ENCODE measurements at places on chromosomes 7 and 10.

DNA sequence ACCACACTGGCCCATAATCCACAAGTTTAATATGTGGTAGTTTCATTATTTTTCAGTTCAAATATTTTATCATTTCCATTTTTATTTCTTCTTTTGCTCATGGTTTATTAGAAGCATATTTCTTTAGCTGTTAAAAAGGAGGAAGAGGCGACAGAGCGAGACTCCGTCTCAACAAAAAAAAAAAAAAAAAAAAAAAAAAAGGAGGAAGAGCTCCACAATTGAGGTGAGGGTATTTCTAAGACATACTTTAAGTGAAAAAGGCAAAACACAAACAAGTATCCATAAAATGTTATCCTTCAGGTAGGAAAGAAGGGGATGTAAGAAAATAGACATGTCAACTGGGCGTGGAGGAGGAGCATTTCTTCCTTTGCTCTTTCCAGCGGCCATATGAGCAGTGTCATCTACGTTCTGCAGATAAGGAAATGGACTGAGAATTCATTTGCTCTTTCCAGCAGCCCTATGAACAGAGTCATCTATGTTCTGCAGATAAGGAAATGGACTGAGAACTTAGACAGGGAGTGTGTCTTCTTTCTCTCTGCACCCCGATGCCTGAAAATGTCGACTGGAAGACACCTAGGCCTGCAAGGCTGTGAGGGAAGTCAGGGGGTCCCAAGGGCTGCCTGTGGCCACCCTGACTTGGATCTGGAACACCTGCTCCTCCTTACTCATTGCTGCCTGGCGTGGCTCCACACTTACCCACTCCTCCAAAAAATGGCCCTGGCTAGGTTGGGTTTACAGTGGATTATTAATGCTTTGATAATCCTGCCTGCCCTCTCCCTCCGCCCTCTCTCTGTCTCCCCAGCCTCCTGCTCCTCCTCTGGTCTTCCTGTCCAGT, 18.9 kb upstream of the RAMP3 start:
- DNase-seq, result no peak

DNA sequence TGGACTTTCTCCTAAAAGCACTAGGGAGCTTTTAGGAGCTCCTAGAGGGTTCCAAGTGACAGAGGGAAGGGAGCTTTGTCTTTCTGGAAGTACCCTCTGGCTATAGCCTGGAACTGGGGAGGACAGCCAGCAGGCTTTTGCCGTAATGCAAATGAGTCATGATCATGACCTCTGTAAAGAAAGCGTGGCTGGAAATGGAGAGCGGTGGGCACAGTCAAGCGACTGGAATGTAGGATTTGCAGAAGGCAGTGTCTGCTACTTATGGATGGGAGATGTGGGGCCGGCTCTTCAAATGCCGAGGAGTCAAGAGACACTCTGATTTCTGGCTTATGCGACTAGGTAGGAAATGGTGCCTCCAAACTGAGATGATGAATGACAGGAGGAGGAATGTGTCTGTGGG, 34.6 kb upstream of the PLPP4 start:
- no peak for DNase-seq

DNA sequence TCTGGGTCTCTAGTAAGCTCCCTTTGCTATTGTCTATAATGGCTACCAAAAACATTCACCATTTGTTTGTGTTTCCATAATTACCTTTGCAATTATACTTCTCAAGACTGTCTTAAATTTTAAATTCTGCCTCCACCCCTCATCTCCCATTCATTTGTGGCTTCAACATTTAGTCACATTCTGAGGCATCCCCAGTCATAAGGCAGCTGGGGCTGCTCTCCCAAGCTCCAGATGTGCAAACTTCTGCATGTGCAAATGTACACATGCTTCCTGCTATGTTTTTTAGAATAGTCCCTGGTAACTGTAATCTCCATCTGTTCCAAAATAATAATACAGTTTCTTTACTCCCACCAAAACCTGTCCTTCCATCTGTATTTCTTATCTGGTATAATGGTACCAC, 97.3 kb downstream of the CDK6 start:
- DNase-seq, result no peak

GRCh38 chr10:5895804-5896203, 5.8 kb downstream of the FBH1 start:
- no peak for DNase-seq

DNA sequence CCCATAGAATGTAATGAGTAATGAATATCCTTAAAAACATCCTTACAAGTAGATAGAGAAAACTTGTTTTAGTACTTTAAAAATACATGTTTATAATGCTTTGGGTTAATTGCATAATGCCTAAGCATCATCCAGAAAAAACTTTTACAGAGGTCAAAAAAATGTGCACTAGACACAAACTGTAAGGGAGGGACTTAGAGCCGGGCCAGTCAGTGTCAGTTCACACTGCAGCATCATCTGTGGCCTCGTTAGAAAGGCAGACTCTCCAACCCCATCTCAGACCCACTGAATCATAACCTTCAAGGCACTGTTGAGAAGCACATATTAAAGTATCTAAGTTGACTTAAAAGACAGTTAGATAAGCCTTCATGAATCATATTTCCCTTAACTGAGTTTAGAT, 230.1 kb upstream of the PRPS1L1 start:
- no peak for DNase-seq

DNA sequence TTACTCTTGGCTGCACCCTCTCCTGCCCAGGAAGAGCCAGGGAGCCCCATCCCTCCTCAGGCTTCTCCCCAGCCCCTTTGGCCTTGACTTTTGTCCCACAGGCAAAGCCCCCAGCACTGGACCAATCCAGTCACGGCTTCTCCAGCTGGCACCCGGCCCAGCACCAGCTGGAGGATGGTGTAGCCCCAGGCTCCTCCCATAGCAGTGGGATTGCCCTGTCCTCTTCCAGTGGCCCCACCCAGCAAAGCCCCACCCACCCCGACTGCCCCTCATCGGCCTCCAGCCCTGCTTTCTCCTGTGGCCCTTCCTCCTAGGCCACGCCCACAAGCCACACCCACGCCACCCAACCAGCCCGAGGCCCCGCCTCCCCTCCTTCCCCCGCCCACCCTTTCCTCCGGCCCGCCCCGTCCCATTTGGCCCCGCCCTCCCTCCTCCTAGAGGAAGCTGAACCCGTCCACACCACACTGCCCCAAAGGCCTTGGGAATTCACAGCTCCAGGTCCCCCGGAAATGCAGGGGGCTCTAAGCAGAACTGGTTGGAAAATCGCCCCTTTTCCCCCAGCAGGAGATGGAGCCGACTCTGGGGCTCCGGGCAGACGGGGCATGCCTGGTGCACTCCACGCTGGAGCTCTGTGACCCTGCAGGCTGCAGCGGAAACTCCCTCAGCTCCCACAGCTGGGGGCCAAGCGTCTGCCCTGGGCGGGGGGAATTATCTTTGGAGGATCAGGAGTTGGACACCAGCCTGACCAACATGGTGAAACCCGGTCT, 25.2 kb downstream of the GET4 start:
- peak; percentile 62 for DNase-seq

- no peak for DNase-seq
These were observed 367.8 kb upstream of the ZMIZ1 start for GRCh38 chr10:78700816-78701520.

DNA sequence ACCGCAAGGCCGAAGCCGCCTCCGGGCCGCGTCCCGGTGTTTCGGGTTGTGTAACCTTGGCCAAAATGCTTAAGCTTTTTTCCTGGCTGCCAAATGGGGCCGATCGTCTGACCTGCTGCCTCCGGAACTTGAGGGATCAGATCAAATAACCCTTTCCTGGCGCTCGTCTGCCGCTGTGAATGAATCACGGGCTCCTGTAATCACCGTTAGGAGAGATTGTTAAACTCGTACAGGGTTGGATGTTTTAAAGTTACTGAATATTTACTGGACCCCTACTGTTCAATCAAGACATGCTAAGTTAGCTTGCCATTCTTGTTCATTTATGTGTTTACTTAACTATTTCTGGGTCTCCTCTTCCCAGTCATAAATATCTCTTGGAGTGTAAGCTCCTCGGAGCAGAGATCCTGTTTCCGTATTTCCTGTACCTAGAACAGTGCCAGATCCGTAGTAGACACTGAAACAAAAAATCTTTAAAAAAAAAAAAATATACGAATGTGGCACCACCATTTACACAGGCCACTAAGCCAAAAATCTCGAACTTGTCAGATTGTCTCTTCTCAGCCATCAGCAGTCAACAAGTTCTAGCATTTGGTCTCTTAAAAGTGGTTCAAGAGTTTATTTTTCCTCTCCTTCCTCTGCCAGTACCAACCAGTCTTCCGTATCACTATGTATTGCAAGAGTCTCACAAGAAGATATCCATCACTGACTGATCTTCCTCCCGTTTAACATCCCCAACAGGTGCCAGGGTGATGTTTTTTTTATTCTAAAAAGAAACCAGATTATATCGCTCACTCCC, 650 bp upstream of the TM9SF3 start:
- DNase-seq, result no peak

DNA sequence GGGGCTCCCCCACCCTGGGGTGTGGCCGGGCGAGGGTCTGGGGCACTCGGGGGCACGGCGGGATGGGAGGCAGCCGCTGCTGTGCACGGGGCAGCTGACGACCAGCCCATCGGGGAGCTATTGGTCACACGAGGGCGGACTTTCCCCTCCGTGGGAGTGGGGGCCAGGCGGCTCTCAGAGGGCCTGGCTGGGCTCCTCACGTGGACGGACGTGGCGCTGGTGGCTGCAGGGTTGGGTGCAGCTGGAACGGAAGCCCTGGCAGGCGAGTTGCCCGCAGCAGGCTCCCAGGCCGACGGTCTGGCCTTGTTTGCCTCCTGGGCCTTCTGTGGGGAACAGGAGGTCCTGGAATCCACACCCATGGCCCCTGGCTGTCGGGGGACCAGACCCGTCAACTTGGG, 14.3 kb downstream of the MICALL2 start:
- DNase-seq, result no peak

GRCh38 chr10:50431133-50431532, 179.8 kb upstream of the ASAH2 start:
- DNase-seq, result no peak

GRCh38 chr10:63631991-63632390, 110.8 kb downstream of the REEP3 start:
- no peak for DNase-seq

DNA sequence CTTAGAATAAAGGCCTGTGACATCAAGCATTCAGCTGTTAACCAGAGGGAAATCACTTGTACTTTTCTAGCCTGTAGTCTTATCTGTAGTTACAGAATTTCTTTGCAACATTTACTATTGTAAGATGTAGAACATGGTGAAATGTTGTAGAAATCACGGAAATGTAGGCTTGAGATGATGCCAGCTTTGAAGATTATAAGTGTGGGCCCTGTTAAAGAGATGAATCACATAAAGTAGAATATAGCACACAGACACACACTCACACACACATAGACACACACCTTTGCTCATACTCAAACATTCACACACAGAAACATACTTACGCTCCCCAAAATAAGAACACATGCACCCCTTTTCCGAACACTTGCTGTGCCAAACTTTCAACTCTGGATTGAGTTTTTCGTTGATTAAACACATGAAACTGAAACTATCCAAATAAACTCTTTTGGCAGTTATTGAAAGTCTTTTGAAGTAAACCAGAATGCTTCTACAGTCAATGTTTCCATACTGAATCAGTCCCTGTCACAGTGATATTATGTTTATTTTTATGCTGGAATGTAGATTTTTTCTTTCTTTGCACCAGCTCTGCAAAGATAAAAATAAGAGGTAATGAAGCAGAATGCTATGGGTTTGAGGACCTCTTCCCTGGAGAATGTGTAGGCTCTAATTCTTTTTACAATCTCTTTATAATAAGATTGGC, 230.3 kb upstream of the MEOX2 start:
- DNase-seq, result no peak

DNA sequence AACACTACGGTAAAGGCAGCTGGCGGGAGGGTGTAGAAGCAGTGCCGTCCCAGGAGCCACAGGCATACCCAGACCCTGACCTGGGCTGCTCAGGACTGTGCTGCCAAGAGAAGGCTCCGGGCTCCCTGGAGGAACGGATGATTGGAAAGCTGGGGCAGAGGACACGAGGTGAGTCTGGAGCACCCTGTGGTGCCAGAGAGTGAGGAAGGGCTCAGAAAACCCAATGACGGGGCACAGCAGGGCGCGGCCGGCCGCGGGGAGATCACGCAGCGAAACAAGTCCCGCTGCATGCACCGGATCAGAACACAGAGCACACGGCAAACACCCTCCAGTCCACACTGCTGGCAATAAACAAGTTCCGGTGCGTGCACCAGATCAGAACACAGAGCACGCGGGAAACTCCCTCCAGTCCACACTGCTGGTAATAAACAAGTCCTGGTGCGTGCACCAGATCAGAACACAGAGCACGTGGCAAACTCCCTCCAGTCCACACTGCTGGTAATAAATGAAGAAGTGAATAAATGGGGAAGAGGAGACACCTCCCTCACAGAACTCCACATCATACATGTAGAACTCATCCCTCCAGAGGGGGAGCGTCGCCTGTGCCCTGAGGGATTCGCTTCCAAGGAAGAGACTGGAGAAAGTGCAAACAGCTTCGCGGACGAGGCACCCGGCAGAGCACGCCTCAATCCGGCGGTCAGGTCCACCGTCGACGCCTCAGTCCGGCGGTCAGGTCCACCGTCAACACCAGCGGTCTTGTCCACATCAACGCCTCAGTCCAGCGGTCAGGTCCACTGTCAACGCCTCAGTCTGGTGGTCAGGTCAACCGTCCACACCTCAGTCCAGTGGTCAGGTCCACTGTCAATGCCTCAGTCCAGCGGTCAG, 265.0 kb downstream of the MAD1L1 start:
- DNase-seq, result no peak

- DNase-seq, result no peak
These were observed 6.8 kb upstream of the LAT2 start for GRCh38 chr7:74202841-74203556.

GRCh38 chr7:128887169-128888038, 23.1 kb downstream of the KCP start:
- no peak for DNase-seq

DNA sequence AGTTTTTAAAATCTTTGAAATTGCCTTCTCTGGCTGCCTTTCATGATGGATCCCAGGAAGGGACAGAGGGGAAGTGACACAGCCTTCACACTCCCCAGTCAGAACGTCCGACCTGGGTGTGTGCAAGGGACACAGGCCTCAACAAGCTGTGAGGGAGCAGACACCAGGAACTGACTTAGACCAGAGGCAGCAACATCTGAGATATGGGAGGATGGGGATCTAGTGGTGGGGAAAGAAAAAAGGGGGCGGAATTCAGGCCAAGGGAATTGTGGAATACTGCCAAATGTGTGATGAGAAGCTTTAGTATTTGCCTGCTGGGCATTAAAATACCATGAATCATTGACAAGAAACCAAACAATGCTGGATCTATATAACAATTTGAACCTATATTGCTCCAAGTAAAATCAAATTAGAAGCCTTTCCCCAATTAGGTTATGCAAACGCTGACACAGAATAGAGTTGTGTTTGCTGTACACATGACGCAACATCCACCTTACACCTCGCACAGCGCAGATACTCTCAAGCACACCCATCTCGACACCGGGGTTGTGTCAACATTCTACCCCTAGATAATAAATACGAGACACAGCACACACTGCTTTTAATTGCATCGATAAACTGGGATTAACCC, 17.2 kb upstream of the MNX1 start:
- DNase-seq, result no peak

DNA sequence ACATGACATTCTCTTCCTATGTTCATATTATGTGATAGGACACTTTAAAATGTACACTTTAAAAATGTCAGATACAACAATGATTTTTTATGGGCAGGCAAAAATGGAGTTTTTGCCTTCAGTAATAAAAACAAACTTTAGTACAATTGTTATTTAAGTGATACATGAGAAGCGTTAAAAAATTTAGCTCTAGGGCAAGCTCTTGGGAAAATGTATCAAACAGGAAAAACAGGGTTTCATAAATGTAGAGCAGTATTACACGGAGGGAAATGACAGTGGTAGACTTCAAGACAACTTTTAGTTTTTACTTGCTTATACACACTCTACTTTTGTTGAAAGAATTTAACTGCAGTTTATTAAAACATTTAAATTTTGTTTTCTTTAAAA, 1.5 kb downstream of the FHIP2A start:
- DNase-seq, result no peak

All from stimulated activated CD8-positive, alpha-beta memory T cell treated with anti-CD3 and anti-CD28 coated beads, Interleukin-2, amount 100 ng/mL, for 48 hours (primary cell).